ENCODE measurements at places on chromosomes 1 and 21.

GRCh38 chr1:19577036-19577435 lies 67.1 kb upstream of the NBL1 start:
- no peak for DNase-seq

GRCh38 chr1:203465146-203465798 lies 10.3 kb upstream of the PRELP start:
- no peak for DNase-seq

- DNase-seq, result no peak
Measured at GRCh38 chr21:39518847-39519210, 67.1 kb downstream of the SH3BGR start.

DNA sequence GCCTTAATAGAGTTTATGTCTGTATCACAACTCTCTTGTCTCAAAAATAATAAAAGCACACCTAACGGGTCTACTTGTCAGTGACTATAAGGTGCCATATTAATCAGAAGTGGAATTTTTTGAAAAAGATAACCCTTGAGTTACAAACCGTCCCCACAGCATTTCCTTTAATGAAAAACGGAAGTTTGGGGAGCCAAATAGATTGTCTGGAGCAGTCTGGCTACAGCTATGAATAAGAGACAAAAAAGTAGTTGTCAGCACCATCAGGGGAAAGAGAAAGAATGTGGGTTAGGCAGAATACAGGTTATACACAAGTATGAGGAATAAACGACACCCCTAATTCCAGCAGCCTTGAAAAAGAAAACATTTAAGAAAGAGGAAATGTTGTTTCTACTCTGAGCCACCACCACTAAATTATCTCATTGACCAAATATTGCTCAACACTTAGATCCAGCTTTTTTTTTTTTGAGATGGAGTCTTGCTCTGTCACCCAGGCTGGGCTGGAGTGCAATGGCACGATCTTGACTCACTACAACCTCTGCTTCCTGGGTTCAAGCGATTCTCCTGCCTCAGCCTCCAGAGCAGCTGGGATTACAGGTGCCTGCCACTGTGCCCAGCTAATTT lies 29.4 kb upstream of the USP24 start:
- no peak for DNase-seq

DNA sequence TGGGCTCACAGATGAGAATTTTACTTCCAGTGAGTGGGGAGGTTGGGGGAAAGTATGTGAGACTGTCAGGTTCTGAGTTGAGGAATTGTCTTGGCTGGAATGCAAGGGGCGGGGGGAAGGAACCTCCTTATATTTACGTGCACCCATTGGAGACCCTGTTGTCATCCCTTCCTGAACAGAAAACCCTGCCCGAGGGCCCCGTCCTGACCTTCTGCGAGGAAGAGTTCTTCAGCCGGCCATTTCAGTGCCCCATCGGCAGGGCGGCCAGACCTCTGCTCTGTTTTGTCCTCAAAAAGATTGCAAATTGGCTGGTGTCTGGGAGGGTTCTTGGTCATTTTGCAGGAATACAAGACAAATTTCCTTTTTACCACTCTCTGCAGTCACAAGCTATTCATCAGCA lies 7.1 kb downstream of the KIF26B start:
- no peak for DNase-seq

DNA sequence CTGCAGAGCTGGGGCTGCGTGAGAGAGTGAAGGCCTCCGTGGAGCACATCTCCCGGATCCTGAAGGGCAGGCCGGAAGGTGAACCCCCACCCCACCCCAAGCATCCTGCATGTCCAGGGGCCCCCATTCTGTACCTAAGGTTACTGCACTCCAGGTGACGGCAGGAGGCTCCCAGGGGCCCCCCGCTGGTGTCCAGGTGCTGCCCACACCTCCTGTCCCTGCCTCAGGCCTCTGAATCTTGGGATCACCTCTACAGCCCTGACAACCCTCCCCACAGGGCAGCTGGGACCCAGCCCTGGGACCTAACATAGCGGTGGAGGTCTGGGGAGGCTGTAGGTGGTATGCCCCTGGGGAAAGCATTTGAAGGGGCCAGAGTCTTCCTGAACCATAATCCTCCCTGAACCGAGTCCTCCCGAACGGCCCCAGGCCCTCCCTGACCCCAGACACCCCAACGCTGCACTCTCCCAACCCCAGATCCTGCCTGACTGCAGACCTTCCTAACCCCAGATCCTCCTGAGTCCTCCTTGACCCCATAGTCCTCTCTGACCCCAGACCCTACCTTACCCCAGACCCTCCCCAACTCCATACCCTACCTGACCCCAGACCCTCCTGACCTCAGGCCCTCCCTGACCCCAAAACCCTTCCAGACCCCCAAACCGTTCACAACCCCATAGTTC lies 33.5 kb downstream of the TRIM11 start:
- DNase-seq, result no peak

- no peak for DNase-seq
Measured at GRCh38 chr1:11948822-11949458, 14.4 kb downstream of the PLOD1 start.

- DNase-seq, result no peak
Measured at GRCh38 chr1:226148121-226148648, 38.4 kb downstream of the ACBD3 start.

DNA sequence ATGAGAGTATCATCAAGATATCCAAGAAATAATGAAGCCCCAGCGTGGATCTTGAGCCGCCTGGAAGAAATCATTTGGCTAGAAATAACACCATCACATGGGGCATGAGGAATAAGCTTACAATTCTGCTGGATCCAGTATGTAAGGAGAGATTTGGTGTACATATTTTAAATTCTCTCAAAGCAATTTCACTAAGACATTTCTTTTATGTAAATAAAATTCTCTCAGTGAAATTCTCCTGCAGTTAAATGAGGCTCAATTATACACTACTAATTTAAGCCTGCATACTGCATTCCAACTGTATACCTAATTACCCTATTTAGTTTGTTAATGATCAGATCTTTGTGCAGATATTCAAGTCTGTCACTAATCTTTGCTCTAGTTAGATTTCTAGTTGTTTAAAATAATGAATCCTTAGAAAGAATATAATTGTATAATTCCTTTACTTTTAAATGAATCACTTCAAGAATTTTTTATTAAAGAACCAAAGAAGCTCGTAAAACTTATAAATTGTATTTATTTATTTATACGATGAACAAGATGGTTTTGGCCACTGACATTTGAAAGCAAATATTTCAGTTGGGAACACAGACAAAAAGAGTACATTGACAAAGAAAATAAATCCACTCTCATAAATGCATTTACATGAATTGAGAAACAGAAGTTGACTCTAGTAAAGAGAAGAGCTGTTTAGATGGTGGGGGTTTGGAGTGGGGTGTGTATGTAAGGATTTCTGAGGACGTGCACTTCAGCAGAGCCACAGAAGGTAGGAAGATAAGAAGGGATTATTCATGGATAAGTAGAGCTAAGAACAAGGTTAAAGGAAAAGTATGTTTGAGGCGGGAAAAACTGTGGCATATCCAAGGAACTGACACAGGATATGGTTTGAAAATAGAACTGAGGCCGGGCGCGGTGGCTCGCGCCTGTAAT lies 466.8 kb downstream of the DSCAM start:
- DNase-seq, result no peak

DNA sequence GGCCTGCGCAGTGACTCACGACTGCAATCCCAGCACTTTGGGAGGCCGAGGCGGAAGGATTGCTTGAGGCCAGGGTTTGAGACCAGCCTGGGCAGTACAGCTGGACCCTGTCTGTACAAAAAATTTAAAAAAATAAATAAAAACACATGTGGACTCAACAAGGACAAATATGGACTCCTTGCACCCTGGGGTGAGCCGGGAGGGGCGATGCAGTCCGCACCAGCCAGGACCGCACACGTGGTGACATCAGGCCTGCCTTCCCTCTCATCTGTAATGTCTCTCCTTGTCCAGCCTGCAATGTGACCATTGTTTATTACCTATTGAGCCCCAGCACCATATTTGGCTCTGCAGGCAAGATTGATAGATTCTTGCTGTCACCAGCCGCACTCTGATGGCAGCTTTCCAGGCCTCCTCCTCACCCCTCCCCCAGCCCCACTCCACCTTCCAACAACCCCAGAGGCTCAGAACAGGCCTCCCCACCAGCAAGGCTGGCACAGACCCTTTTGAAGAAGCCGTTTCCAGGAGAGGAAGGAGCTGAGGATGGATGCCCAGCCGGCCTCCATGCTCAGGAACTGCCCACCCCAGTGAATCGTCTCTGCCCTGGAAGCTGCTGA lies 55.2 kb downstream of the IRF2BP2 start:
- no peak for DNase-seq

Data from midbrain (tissue), 1 donor.